Hippocampal formation (tissue), 2 donors: ENCODE measurements at places on chromosomes 3 and 15.

DNA sequence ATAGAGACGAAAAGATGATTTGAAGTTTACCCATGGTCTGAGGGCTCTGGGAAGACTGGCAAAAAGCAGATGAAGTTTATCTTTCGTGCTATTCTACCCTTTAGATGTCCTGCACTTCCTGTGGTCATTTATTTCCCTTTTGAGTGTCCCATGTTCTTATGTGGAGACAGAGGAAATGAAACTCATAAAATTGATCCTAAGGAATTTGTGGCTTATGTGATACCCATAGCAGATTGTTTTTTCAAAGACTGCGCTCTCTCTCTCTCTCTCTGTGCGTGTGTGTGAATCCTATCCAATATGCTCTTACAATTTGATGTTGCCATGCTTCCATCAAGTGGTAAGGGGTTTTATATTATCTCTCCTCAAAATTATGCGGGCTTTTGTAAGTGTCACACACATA is 607.5 kb upstream of the DPPA4 start:
- DNase-seq: no peak

DNA sequence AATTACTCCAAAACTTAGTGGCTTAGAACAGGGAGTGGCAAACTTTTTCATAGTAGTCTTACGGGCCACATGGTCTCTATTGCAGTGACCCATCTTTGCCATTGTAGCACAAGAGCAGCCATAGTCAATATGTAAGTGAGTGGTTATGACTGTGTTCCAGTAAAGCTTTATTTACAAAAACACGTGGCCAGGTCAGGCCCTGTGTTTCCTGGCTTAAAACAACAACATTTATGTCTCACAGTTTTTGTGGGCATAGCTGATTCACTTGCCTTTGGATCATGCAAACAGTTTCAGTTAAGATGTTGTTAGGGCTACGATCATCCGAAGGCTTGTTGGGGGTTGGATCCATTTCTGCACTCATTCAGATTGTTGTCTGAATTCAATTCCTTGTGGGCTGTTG is 103.8 kb downstream of the CHCHD6 start:
- no peak for DNase-seq

DNA sequence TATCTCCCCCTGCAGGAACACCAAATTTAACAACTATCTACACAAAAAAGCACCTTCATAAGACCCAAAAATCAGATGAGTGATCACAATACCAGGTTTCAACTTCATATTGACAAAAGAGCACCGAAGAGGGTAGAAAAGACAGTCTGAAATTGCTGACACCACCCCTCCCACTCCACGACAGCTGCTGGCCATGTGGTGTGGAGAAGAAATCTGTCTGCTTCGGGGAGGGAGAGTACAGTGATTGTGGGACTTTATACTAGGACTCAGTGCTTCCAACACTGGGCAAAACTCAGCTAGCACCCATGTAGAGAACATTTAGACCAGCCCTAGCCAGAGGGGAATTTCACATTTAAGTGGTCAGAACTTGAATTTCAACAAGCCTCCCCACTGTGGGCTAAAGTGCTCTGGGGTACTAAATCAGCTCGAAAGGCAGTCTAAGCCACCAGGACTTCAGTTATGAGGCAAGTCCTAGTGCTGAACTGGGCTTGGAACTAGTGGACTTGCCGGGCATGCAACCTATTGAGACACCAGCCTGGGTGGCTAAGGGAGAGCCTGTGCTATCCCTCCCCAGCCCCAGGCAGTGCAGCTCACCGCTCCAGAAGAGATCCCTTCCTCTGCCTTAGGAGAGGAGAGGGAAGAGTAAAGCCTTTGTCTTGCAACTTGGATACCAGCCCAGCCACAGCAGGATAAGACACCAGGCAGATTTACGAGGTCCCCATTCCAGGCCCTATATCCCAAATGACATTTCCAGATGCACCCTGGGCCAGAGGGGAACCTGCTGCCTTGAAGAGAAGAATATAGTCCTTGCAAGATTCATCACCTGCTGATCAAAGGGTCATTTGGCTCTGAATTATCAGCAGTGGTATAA is 44.6 kb upstream of the POU1F1 start:
- no peak for DNase-seq

DNA sequence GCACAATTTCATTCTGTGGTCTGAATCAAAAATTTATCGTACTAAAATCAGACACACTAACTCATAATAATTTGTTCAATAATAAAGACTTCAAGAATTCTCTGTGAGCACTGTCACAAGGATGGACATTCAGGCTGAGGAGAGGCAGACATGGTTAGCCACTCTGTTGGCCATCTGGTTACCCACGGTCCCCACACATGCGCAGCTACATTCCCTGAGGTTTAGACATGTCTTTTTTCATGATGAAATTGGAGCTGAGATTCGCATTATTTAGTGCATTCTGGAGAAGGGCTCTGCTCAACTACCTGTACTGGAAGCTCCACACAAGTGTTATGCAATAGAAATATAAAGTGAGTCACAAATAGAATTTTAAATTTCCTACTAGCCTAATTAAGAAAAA is 156.9 kb downstream of the SUCNR1 start:
- DNase-seq: no peak
